T-helper 17 cell (primary cell): ENCODE measurements at places on chromosomes 4 and X.

GRCh38 chr4:65367306-65367705, 303.0 kb downstream of the EPHA5 start:
- DNase-seq: no peak

DNA sequence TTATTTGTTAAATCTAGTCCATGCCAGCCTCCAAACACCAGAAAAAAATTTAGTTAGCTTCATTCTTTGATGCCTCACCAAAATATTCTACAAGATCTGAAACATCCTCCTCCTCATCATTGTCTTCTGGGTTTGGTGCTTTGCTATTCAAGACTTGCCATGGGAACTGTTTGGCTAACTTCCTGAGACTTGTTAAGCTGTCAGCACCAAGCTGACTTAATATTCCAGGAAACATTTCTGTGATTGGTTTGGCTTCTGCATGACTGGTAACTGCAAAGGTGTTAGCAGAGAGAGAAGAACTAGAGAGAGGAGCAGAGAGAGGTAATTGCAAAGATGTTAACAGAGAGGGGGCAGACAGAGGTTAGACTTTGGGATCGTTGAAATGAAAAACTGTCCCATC, 101.3 kb downstream of the PALLD start:
- DNase-seq: no peak

DNA sequence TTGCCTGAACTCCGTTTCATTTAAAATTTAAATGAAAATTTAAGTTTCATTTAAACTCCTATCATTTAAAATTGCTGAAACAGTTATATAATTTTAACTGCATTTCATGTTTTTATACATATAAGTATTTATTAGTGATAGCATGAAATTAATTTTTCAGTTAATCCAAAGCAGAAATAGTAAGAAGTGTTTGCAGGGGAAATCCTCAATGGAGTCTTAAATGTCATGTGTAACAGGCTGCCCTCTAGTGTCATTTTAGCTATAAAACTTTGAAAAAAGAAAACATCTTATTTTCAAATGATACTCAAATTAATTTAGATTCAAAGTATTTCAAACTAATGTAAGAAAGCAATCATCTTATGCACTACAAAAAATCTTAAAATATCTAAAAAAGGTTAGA, 27.2 kb downstream of the TAPT1 start:
- DNase-seq: no peak

GRCh38 chr4:7766086-7766485, 173.6 kb downstream of the AFAP1 start:
- no peak for DNase-seq

DNA sequence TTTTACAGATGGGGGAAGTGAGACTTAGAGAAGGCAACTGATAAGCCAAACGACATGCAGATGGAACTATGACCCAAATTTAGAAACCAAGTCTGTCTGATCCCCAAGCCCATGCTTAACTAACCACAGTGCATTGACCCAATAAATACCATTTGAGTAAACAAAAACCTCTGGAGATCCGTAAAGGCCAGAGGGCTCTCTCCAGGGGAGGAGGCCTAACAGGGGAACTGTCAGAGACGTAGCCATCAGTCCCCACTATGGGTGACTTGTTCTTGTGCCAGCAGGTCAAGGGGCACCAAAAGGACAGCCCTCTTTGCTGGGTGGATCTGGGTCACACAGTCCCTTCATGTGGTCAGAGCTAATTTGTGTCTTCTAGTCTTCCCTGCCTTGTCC, 420.2 kb downstream of the BCOR start:
- DNase-seq: no peak

DNA sequence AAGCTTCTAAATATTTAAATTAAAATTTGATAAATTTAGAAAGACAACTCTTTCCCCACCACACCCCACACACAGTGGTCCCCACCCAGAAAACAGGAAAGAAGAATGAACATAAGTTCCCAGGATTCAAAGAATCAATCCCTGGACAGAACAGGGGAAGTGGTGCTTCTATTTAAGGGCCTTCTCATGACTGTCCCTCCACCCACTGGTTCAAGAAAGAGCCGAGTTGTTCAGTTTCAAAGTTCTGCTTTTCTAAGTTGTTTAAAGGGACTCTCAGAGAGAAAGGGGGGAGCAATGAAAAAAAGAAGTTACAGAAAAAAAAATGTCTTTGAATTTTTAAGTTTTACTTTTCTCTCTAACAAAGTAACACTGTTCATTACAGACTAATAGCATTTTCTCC, 195.8 kb downstream of the PDGFC start:
- DNase-seq: no peak

- DNase-seq: no peak
These were observed 295.9 kb upstream of the TACR3 start for GRCh38 chr4:104015680-104016079.

DNA sequence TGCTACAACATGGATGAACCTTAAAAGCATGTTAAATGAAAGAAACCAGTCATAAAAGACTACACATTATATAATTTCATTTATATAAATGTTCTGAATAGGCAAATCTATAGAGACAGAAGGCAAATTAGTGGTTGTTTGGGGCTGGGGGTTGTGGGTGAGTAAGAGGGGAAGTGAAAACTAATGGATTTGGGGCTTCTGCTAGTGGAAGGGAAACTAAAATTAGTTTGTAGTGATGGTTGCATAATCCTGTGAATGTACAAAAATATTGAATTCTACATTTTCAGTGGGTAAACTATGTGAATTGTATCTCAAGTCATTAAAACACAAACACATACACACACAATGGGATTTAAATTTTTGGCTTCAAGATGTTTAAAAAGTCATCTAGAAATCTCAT, 25.4 kb upstream of the LIMCH1 start:
- no peak for DNase-seq

- DNase-seq: no peak
These were observed 1.6 kb upstream of the EXOC1 start for GRCh38 chr4:55851885-55852284.

GRCh38 chrX:11381464-11381863, 88.3 kb downstream of the AMELX start:
- DNase-seq: no peak

- DNase-seq: no peak
These were observed 2.8 kb upstream of the PCDH7 start for GRCh38 chr4:30717208-30718020.

GRCh38 chrX:9131066-9131465, 97.1 kb upstream of the FAM9B start:
- DNase-seq: no peak
